ENCODE measurements at places on chromosomes 6 and 20. TPM values are rescaled to one million over a fixed set of nuclear protein-coding genes. Genes with fewer than 3 reads are reported as not detected.

GRCh38 chr6:131838051-131838450 lies 30.2 kb downstream of the ENPP1 start:
- no peak for DNase-seq

DNA sequence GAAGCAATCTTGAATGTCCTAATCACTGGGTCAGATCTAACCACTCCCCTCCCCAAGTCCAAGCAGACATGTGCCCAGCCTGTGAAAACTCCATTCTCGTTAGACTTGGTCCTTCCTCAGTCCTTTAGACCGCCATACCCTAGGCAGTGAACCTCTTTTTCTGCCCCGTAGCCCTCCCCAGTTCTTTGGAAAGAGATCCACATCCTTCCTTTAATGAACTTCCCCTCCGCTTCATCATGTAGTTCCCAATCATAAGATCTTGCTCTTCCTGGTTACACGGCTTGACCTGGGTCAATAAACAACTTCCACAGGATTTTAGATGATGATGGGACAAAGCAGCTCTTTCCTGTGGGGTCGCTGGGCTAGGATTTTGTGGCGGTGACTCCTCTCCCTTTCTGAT lies 9.6 kb downstream of the AHCY start:
- DNase-seq, result no peak

- no peak for DNase-seq
Measured at GRCh38 chr6:53029257-53029656, 34.2 kb upstream of the GSTA4 start.

- no peak for DNase-seq
Measured at GRCh38 chr20:23139524-23139923, 53.4 kb upstream of the CD93 start.

DNA sequence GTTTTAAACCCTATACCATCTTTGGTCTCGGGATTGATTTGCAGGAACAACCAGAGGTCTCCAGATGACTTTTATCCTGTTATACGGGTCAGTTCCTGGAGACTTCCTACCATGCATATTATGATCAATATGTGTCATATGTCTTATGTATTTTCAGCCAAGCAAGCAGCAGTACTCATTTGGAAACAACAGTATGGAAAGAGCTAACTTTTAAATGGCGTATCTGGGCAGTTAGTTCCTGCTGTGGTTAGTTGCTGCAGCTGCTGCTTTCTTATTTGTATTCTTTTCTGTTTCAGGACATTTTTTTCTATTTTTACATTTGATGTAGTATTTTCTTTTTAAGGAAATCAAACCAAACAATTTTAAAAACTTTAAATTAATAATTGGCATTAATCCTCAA lies 207.5 kb downstream of the MANEA start:
- DNase-seq, result no peak

GRCh38 chr6:18269253-18269652 lies 4.9 kb upstream of the DEK start:
- no peak for DNase-seq

VSTM2L gene
- total RNA-seq, result 0.63 TPM

HCRTR2 gene
- not detected for total RNA-seq

CDH4 gene
- total RNA-seq, result 0.56 TPM

OARD1 gene
- 7.2 TPM for total RNA-seq

Data from omental fat pad (tissue), 4 donors.